CD8-positive, alpha-beta memory T cell (primary cell): ENCODE measurements at places on chromosomes 5 and 9. TPM values are rescaled to one million over a fixed set of nuclear protein-coding genes. Genes with fewer than 3 reads are reported as not detected.

Gene TEK
- not detected for total RNA-seq

Gene ODF2
- 65.0 TPM for total RNA-seq

Gene CBY3
- total RNA-seq, result 0.57 TPM

Gene RASGEF1C
- not detected for total RNA-seq

Gene BRD8
- 62.6 TPM for total RNA-seq

DNA sequence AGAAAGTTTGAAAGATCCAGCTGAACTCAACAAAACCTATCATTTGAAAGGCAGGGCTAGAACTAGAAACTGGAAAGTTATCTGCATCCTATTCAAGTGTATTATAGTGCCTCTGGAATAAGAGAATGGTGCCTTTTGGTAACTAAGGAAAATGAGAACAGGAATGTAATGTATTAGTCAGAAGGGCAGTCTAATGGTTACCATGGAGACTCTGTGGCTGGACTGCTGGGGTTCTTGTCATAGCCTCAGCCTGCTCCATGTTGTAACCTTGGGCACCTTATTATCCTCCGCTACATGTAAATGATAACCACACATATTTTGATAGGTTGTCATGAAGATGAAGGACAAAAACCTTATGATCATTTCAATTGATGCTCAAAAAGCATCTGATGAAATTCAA is 24.6 kb upstream of the IFNB1 start:
- no peak for DNase-seq

GRCh38 chr9:75830303-75830702 is 60.2 kb upstream of the PCSK5 start:
- no peak for DNase-seq

- DNase-seq, result no peak
Observed at GRCh38 chr9:130948266-130948665, 9.2 kb upstream of the FIBCD1 start.

DNA sequence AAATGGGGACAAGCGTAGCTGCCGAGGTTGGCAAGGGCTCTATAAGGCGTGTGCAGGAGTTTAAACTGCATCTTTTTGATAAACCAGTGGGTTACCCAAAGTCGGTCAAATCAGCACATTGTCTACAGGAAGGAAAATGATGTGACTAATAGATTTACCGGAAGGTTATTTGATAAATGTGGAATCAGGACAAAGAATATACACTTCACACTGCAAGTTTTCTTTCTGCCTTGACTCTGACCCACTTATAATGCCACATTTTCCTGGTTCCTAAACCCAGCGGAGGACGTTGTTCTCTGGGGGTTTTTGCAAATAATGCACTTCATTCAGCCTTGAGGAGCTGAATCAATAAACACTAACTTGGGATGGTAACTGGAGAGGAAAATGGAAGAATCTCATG is 76.8 kb downstream of the TTLL11 start:
- DNase-seq, result no peak

- DNase-seq, result no peak
Observed at GRCh38 chr5:60248901-60249300, 355.4 kb upstream of the PDE4D start.

DNA sequence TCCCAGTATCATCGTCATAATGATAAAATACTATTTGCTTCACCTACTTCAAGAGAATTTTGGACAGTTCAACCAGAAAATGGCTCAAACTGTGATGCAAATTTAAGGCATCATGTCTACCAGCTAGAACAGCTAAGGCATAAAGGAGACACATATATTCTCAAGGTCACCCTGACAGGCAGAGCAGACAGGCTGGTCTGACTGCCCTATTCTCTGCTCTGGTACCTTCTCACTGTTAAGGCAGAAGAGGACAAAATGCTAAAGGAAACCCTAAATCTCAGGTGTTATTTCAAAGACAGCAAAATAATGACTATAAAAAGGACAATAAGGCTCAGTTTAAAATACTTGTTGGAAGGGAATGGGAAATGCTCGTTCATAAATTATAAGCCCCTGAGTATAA is 87.2 kb downstream of the MRPS27 start:
- no peak for DNase-seq

DNA sequence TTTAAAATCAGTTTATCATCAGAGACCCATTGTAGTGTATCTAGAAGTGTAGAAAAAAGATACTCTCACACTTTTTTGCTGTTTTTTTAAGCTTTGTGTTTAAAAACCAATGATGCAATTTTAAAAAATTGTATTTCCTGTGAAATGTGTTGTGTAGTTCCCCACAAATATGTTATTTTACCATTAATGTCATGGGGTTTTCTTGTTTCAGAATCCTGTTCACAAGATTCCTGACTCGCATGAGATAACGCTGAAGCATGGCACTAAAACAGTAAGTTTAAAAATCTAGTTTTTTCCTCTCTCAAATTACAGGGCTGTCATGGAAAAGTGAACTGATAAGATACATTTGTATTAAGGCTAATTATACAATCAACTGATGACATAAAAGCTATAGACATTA is 58.6 kb downstream of the WDR70 start:
- no peak for DNase-seq

DNA sequence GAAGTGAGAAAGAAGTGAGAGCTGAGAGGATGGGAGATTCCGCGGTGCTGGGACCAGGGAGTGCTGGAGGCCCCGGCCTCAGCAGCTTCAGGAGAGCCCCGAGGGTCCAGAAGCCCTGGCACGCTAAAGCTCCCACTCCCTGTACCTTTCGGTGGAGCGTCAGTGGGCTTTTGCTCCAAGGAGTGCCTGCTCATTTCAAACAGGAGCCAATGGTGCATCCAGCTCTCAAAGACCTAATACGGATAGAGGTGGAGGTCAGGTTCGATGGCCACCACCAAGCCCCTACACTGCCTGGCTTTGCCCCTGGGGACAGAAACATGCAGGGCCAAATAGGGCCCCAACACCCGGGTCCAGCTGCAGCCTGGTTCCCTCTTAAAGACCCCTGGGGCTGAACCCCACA is 8.2 kb downstream of the CD74 start:
- no peak for DNase-seq

- no peak for DNase-seq
Observed at GRCh38 chr5:113256671-113257452, 177.9 kb downstream of the TSSK1B start.

GRCh38 chr5:128224336-128224735 is 140.8 kb downstream of the SLC12A2 start:
- DNase-seq, result no peak

DNA sequence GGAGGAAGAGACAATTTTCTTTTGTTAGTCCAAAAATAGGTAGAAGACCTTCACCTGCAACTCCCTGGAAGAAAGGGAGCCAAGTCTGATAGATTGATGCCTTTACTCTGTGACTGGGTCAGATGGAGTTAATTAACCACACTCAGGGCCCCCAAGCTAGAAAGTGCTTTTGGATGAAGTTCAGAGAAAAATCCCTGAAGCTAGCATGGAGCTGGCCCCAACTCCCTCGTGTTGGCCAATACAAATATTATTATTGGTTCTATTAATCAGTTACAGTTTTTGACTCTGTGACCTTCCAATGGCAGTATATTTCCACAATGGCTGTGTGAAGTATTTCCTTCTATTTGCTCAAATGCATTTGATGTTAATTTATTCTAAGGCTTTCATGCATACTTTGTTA is 1753.5 kb downstream of the EFNA5 start:
- no peak for DNase-seq

DNA sequence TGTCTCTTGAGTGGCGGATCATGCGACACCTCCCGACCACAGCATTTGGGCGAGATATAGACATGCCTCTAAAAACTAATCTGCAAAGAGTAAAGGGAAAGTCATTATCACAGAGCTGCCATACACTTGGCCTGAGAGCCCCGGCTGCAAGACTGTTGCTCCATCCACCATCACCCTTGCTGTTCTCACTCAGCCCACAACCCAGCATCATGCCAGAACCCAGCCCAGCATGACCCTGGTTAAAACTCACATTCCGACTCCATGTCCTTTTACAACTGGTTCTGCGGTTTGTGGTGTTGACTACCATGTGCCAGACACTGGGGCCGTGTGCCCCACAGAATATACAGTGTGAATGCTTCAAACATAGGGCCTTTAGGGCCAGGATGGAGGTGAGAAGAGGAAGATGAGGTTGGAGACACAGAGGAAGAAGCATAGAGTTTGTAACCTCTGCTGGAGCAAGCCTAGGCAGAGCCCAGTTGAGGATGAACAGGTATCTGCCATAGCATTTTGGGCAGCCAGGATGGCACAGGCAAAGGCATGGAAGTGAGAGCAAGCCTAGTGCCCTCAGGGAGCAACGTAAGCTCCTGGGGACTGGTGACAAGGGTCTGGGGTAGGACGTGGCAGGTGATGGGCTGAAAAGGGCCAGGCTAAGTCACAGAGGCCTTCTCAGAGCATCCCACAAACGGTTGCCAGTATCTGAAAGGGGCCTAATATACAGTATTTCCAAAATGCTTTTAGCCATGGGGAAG is 37.5 kb upstream of the SMU1 start:
- no peak for DNase-seq

DNA sequence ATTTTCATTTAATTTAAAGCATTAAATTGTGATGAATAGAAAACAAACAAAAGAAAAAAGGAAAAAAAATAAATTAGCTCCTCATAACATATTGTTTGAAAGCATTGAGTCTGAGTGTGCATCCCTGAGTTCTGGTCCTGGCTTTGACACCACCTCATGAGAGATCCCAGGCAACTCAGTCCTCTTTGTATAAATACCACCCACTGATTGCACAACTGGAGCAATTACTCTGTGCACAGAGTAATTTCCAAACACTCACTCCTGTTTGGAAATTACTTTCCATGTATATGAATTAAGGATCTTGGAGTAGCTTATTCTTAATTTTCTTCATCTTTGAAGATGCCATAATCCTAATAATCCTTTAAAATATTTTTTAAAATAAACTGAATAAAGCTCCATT is 59.4 kb upstream of the C5orf46 start:
- DNase-seq, result no peak

DNA sequence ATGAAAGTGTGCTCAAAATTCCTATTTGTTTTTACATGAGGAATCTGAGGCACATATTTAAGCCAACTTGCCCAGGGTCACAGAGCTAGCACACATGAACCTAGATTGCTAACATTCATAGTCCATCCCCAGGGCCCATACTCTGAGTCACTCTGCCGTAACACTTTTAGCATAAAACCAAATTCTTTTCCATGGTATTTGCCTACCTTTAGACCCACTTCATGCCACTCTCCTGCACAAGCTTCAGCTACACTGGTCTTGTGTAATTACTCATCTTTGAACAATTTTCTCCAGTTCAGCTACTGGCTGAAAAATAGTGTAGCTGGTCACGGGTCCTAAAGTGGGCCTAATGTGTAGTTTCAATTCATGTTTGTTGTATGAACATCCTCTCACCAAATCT is 200.7 kb downstream of the SLC12A2 start:
- no peak for DNase-seq
